ENCODE measurements at places on chromosomes 12 and 14.

GRCh38 chr12:80894179-80894578 is 43.6 kb downstream of the LIN7A start:
- no peak for DNase-seq

DNA sequence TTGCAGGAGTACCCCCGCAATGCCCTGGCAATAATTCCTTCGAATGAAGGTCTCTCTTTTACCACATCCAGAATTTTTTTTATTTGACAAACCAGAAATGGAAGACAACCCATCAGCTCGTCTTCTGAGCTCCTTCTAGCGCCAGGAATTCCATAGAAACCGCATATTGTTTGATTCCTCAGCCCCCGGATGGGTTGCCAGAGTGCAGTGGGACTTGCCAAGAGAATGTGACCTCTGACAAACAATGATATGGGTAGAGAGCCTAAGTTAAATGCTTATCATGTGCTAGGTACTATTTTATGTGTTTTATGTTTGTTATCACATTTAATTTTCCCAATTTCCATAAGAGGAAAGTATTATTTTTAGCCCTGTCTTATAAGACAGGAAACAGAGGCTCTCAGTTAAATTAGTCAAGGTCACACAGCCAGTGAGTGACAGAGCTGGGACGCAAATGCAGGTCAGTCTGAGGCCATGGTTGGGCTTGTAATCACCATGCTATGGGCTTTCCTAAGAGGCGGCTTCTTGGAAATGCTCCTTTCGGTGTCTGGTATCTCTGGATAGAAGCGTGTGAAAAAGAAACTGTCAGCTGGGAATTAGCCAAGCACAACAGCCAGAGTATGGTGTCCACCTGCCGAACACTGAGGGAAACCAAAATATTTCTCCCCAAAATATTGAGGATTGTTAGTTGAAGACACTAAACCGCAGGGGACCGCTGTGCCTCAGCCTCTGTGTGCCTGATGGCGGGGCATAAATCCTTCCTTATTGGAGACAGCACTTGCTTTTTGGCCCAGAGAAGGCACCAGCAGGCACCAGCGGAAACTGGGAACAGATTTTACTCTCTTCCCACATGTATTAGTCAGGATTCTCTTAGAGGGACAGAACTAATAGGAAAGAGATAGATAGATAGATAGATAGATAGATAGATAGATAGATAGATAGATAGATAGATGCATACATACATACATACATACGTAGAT is 29.4 kb upstream of the ETFBKMT start:
- DNase-seq: no peak

DNA sequence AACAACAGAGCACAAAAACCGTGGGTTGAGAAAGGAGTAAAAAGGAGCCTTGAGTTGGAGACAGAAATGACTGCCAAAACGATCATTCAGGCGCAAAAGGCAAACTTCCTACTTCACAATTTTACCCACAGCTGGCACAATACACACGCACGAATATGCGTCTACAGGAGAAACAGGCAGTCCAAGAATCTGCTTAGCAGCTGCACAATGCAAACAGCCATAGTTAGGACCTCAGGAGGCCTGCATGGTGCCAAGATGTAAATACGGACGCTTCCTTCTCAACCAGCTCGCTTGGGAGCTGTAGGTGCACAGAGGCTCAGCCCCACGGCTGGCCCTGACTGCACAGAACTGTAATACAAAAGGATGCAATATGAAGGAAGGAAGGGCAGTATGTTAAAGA is 250.1 kb upstream of the CAND1 start:
- no peak for DNase-seq

DNA sequence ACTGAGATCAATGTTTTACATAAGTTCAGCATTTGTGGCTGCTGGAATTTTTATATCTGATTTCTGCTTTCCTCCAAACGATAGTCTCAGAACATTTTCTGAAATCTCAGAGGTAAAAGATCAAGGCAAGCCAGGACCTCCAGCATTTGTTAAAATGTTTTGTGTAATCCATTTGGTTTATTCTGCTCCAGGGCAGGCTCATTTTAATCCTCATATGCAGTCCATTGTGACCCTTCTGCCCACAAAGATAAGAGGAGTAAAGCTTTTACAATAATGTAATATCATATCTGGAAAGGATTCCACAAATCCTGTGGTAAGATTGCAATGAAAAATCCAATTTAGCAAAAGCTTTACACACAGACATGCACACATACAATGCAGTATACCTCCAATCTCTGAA is 55.3 kb upstream of the KCNH5 start:
- no peak for DNase-seq

GRCh38 chr12:10031771-10032175 is 1.3 kb downstream of the CLEC9A start:
- DNase-seq: no peak

- DNase-seq: no peak
Measured at GRCh38 chr12:55631733-55632132, 5.0 kb upstream of the OR10P1 start.

GRCh38 chr14:81737938-81738337 is 204.3 kb upstream of the SEL1L start:
- DNase-seq: no peak

DNA sequence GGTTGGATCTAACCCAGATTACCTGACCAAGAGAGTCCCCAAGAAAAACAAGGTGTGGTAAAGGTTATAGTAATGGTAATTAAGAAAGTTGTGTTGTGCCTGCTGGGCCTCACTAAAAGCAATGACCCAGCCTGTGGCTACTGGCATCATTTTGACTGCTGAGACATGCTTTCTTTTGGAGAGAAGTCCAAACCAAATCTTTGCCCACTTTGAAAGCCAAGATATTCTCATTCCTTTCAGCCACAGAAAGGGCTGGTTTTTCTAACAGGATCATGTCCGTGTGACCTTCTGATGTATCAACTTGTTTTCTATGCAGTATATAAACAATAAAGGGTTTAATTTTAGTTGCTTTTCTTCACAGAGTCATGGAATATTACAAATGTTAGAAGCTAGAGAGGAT is 388.6 kb downstream of the RAD51B start:
- no peak for DNase-seq

- DNase-seq: no peak
Measured at GRCh38 chr12:93137656-93138612, 208.8 kb upstream of the EEA1 start.

DNA sequence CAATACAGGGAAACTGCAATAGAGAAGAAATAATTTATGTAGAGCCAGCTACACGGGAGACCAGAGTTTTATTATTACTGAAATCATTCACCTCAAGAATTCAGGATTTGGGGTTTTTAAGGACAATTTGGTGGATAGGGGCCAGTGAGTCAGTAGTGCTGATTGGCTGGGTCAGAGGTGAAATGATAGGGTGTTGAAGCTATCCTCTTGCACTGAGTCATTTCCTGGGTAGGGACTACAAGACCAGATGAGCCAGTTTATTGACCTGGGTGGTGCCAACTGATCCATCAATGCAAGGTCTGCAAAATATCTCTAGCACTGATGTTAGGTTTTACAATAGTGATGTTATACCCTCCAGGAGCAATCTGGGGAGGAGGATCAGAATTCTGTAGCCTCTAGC is 486.3 kb downstream of the LRIG3 start:
- DNase-seq: no peak

DNA sequence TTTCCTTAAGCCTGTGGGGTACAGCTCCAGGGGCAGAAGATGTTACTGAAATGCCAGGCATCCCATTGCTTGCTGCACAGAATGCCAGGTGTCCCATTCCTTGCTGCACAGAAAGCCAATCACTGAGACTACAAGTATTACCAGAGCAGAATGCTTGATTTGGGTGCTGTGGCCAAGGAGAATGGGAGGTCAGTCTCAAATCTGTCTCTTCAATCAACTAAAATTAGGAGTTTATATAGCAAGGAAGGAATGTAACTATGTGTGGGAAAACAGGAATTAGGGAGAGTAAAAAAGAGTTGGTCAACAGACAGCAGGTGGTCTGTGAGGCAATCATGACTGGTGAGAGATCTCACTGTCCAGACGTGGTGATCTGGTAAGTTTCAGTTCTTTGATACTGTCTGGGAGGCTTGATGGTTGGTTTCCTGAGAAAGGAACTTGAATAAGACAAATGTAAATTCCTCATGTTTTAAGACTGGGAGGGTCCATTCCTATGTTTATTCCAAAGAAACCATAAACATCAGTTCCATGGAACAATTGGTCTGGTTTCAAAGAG is 31.2 kb upstream of the VASH1 start:
- no peak for DNase-seq

Measured in sigmoid colon (tissue), 7 donors.